ENCODE measurements at places on chromosomes 5 and 9.
A peak's percentile ranks its signal among the peaks of the same experiment; 100 is the strongest.

DNA sequence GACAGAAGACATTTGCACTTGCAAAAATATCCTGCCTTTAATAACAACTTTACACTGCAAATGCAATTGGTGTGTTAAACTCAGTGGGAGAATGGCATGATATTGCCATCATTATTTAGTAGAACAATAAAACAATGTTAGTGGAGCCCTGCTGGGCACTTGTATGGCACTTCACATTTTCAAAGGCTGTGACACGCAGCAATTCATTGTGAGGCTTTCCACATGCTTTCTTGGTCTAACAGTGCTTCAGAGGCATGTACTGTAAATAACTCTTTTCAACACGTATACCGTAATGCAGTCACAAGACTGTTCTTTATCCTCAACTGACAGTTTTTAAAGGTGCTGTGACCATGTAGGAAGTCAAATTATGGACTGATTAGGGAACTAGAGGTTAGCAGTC is 155.5 kb upstream of the EPB41L4A start:
- no peak for DNase-seq

GRCh38 chr9:134139081-134139480 is 3.2 kb downstream of the WDR5 start:
- DNase-seq, result no peak

DNA sequence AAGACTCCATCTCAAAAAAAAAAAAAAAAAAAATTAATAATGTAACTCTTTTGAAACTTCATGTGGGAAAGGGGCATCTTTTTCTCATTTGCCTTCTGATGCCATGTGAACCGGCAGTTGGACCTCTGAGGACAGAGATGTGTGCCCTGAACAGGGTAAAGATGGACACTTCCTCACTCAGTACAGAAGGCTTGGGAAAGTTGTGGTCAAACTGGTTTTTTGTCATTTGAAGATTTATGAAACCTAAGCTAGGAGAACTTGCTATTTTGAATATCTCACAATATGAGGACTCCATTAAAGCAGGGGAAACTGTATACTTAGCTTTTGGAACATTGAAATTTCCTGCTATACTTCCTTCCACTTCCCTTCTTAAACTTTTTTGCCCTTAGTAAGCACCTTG is 147.5 kb upstream of the ALDH1B1 start:
- DNase-seq, result no peak

- DNase-seq, result no peak
Observed at GRCh38 chr5:7784683-7785380, 66.1 kb downstream of the CFAP90 start.

- DNase-seq, result no peak
Observed at GRCh38 chr5:116144103-116144502, 59.3 kb downstream of the COMMD10 start.

GRCh38 chr5:142544071-142544753 is 141.7 kb downstream of the FGF1 start:
- DNase-seq, result no peak

- DNase-seq, result no peak
Observed at GRCh38 chr9:112401175-112401815, 21.4 kb downstream of the HSDL2 start.

GRCh38 chr9:91712811-91713210 is 237.2 kb downstream of the ROR2 start:
- no peak for DNase-seq

DNA sequence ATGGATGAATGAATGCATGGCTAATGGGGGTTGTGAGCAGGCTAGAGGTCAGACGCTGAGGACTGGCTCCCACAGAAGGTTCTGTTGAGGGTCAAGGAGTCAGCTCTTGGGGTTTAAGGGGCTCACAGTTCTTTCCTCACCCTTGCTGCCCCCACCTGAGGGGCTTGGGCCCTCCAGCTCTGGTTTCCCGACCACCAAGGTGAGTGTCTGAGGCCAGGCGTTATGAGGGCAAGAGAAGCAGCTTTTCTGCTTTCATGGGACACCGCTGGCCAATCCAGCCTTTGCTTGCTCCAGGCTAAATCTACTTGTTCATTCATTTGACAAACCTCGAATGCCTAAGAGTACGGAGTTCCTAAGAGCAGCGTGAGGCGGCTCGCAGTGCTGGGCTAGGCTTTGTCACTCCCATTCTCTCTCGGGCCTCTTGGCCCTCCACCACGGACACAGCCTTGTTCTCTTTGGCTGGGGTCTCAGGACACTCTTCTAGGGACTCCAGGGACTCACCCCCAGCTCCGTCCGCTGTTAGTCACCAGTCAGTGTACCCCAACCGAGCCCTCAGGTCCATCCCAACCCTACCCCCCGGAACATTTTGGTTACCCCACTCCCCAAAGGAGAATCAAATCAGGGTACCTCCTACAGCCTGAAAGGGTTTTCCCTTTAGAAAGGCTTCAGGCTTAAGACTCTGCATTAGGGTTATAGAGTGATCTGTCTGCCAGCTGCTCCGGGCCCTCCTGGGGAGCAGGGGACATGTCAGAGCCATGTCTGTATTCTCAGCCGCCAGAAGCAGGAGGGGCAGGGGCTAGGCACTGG is 210.1 kb upstream of the MVB12B start:
- no peak for DNase-seq

GRCh38 chr5:39515881-39516280 is 91.1 kb upstream of the DAB2 start:
- no peak for DNase-seq

DNA sequence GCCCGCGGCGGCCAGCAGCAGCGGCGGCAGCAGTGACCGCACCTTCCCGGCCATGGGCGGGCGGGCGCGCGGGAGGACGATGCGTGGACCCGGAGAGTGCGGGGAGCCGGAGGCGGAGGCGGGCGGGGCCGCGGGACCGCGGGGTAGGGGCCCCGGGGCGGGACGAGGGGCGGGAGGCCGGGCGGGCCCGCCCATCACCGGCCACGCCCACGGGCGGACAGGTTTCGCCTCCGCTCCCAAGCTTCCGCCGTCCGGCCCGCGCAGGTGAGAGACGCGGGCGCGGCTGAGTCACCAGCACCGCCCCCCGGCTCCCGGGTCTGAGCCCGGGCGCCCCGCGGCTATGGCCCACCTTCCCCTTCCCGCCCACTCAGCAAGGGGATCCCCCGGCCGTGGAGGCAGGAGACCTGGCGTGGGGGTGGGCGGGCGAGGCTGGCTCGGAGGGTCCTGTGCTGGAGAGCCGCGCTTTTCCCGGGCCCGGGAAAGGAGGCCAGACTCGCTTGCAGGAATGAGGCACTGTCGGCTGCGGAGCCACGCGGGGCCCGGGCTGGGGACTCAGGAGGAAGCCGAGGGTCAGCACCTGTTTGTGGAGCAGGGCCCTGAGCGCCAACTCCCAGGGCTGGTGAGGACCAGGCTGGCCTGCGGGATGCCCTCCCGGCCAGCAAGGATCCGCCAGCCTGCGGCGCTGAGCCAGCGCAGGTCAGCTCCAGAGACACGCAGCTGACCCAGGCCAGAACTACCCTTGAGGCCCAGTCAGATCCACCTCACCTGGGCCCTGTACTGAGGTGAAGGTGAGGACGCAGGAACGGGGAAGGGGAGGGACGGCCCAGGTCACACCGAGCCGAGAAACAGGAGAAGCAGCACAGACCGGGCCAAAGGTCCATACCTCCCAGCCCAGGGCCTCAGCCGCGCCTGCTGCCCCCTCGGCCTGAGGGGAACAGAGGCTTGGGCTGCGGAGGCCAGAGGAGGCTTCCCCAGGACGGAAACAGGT is at the start of gene ENTPD2:
TSS of gene ENTPD2 (minus strand) at position 118 of the 988 bp plus-strand sequence. CDS start at position 54, 64 bp downstream.
- peak; percentile 40 for DNase-seq

- DNase-seq, result no peak
Observed at GRCh38 chr5:11607944-11608483, 296.2 kb downstream of the CTNND2 start.

GRCh38 chr9:13860946-13861640 is 452.8 kb downstream of the NFIB start:
- DNase-seq, result no peak

GRCh38 chr5:108381350-108381953 is 446 bp downstream of the FBXL17 start:
- DNase-seq, result peak; percentile 74

GRCh38 chr9:122875523-122875922 is 29.6 kb downstream of the RC3H2 start:
- no peak for DNase-seq

DNA sequence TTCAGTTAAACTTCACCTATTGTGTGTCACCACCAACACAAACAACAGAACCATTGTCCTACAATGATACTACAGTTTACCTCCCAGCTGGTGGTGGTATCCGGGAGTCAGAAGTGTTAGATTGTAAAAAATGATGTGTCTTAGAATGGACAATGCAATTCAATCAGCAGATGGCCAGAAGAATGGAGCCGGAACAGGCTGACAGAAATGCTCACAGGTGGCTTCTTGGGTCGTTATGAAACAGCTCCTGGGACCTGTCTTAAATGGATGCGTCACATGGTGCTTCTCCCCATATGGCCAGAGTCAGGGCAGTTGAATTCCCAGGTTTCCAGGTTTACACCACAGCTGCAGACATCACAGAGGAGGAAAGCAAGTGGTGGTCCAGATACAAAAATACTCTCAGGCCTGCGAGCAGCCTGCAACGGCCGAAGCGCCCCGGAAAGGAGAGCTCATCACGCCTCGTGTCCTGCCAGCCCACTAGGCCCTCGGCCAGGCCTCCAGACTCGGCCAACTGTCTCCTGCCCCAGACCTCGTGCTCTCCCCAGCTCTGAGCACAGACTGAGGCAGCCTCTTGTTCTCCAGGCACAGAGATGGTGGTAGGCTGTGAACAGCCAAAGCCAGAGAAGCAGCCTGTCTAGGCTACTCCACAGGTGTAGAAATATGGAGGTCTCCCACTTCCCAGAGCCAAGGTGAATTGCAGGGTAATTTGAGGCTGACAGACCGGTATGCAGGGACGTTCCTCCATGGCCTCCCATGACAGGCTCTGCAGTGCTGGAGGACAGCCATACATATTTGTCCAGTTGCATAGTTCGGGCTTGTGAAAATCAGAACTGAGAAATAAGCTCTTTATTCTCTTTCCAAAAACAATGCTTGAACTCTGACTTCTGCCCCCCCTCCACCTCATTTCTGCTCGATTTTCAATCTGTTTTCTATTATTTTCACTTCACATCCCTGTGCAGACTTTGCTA is 98.5 kb upstream of the SPATA31C2 start:
- DNase-seq, result no peak

DNA sequence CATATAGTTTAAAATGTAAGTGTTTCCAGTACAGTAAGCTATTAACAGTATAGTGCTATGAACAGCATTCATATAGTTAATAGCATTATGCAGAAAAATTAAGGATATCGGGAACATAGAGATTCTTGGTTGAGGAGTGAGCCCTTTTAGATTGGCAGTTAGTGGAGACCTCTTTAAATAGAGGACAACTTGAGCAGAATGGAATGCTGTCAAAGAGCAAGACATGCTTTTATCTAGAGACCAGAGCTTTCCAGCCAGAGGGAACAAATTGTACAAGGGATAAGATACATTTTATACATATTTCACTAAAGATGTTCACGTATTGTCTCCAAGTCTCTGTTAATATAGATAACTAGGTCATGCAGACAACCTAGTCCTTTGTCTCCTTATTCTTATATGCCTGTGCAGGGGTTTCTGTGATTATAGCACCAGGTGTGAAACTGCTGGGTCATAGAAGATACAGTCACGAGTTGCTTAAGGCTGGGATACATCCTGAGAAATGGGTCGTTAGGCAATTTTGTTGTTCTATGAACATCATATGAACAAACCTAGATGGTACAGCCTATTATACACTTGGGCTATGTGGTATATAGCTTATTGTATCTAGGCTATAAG is 6.0 kb downstream of the IPO11 start:
- DNase-seq, result no peak

DNA sequence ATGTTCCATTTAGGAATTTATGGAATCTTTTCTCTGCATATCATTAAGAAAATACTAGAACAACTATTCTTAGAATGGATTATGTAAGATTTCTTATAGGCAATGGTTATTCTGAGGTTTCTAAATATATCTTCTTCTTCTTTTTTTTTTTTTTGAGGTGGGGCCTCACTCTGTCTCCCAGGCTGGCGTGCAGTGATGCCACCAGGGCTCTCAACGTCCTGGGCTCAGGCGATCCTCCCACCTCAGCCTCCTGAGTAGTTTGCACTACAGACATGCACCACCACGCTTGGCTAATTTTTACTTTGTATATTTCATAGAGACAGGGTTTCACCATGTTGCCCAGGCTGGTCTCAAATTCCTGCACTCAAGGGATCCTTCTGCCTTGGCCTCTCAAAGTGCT is 137.2 kb downstream of the SREK1 start:
- no peak for DNase-seq

DNA sequence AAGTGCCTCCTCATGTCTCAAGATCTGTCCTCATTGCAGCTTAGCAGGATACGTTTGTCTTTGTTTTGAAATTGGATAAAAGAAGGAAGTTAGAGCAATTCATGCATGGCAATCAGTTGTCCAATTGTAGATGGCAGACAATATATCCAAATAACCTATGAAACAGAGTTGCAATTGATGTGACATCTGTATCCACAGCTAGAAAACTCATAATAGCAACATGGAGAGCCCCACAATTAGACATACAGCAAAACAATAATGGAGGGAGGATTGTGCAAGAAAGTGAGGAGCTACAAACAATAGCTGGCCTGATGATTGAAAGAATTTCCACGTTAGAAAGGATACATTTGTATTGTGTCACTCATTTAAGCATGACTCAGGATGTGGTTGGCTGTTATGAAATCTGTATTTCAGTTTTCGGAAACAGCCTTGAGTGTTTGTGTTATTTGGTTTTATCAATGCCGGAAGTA is 132.0 kb downstream of the FAM174A start:
- no peak for DNase-seq

GRCh38 chr5:174793684-174794328 is 69.4 kb downstream of the MSX2 start:
- peak; percentile 52 for DNase-seq

DNA sequence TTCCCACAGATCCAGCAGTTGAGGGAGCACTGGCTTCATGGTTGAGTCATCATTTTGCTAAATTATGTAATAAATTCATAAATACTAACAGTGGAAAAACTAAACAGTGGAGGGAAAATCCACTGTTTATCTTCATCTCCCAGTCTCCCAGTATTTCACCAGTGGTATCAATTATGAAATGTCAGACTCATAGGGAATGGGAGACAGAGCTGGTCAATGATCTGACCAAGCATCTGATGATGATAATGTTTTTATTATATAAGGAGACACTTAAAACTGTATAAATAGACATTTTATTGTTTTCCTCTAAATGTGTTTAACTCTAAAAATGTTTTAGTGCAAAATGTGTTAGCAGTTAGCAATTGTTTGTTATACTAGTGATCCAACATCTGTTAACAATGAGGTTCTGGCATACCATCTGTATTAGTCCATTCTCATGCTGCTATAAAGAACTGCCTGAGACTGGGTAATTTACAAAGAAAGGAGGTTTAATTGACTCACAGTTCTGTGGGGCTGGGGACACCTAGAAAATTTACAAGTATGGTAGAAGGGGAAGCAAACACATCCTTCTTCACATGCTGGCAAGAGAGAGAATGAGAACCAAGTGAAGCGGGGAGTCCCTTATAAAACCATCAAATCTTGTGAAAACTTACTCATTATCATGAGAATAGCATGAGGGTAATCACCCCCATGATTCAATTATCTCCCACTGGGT is 11.8 kb upstream of the REEP5 start:
- DNase-seq, result no peak

GRCh38 chr5:137278476-137278875 is 220.7 kb downstream of the SPOCK1 start:
- no peak for DNase-seq

GRCh38 chr5:81839034-81839433 is 88.1 kb upstream of the SSBP2 start:
- DNase-seq, result no peak

- DNase-seq, result no peak
Observed at GRCh38 chr9:7165331-7165975, 407.7 kb downstream of the KDM4C start.

- DNase-seq, result no peak
Observed at GRCh38 chr9:4055032-4055431, 244.8 kb downstream of the GLIS3 start.

Measured in activated CD4-positive, alpha-beta T cell treated with anti-CD3 and anti-CD28 coated beads, Interleukin-2, amount 50 U/mL, for 48 hours (primary cell).